ENCODE measurements at places on chromosomes 1 and 21. TPM values are rescaled to one million over a fixed set of nuclear protein-coding genes. Genes with fewer than 3 reads are reported as not detected.
A peak's percentile ranks its signal among the peaks of the same experiment; 100 is the strongest.

- peaks cover 27% of the 10 kb centered on the region for H3K4me1 ChIP-seq
- no peaks in the 10 kb centered on the region for H3K36me3 ChIP-seq
- H3K27me3 ChIP-seq: peaks cover 73% of the 10 kb centered on the region
- DNase-seq: no peak
These were observed 13.5 kb downstream of the CRABP2 start for GRCh38 chr1:156691665-156692440.

DNA sequence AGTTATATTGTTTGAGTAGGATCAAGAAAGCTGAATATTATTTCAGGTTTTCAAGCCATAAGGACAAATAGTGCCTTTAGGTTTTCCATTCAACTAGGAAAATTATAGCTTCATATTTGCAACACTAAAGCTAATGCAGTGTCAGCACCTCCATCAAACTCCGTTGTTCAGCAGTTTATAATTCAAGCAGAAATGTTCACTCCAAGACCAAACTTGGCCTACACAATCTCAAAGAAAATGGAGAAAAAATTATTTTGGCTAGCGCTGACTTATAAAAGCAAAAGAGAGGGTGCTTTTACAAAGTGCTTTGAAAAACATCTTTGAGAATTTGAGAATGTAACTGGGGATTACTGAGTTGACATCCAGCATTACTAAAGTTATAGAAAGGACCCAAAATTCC, 1.4 kb downstream of the SPAG17 start:
- peaks cover 3% of the 10 kb centered on the region for H3K36me3 ChIP-seq
- peaks cover 26% of the 10 kb centered on the region for H3K27me3 ChIP-seq
- no peak overlapping the region for H3K4me3 ChIP-seq

DNA sequence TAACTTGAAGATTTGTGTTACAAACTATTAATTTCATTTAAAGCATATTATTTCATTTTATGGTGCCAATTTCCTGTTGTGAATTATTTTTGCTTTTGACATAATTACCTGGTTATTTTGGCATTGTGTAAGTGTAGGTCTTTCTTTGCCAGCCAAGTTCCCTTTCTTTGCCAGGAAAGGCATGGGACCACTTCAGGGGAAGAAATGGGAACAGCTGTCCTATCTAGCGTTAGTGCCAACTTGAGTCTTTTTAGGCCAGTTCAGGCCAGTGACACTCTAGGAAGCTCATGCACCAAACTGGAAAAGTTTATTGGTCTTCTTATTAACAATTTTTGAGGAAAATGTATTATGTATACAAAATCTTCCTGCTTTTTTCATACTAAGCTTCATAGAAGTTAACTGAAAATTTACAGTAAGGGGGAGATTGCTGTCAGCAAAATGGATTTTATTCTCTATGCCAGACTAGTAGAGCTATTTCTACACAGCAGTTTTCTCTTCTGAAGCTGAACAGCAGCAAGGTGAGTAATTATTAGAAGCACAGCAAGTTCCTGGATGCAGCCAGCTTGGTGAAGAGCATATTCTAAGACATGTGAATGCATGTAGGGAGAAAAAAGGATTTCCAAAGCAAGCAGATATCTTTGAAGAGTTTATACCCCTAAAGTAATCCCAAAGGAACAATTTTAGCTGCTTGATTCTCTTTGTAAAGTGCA, 914.6 kb upstream of the ADGRL4 start:
- H3K36me3 ChIP-seq: no peaks in the 10 kb centered on the region
- no peaks in the 10 kb centered on the region for H3K27me3 ChIP-seq
- H3K4me3 ChIP-seq: no peak overlapping the region
- no peak overlapping the region for H3K27ac ChIP-seq
- no peak for DNase-seq

DNA sequence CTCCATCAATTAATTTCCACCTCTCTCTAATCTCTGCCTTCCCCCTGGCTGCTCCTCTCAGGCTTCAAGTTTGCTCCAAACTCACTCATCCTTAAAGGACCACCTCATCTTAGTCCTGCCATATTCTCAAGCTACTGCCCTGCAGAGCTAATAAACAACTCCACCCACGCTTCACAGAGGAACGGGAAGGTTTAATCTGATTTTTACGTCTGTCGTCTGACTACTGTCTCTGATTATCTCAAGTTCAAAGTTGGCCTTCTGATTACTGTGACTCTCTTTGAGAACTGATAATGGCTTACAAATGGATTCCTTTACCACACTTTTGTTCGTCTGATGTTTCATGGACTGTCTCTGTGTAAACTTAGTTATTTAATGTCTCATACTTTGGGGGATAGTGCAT, 7.6 kb upstream of the CPT2 start:
- no peak overlapping the region for H3K4me3 ChIP-seq
- no peaks in the 10 kb centered on the region for H3K36me3 ChIP-seq
- DNase-seq: no peak
- no peaks in the 10 kb centered on the region for H3K27me3 ChIP-seq

- no peak overlapping the region for H3K27ac ChIP-seq
- H3K36me3 ChIP-seq: no peaks in the 10 kb centered on the region
- no peak overlapping the region for H3K4me3 ChIP-seq
- H3K27me3 ChIP-seq: peaks cover 5% of the 10 kb centered on the region
These were observed 74.2 kb downstream of the PTPN14 start for GRCh38 chr1:214476986-214477870.

- peaks cover 3% of the 10 kb centered on the region for H3K36me3 ChIP-seq
- H3K27ac ChIP-seq: no peak overlapping the region
- H3K4me1 ChIP-seq: no peaks in the 10 kb centered on the region
- no peak for DNase-seq
- H3K4me3 ChIP-seq: no peak overlapping the region
- no peaks in the 10 kb centered on the region for H3K27me3 ChIP-seq
These were observed 165.8 kb downstream of the LYPLAL1 start for GRCh38 chr1:219339466-219339865.

DNA sequence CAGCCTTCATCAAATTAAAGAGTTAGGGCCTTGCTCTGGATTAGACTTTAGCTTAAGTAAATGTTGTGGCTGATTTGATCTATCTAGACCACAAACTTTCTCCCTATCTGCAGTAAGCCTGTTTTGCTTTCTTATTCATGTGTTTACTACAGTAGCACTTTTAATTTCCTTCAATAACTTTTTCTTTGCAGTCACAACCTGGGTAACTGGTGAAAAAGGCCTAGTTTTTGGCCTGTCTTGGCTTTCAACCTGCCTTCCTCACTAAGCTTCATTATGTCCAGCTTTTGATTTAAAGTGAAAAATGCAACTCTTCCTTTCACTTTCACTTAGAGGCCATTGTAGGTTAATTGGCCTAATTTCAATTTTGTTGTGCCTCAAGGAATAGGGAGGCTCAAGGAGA, 12.5 kb upstream of the LPGAT1 start:
- no peaks in the 10 kb centered on the region for H3K27me3 ChIP-seq
- peak overlapping the region; percentile 70 for H3K27ac ChIP-seq
- H3K4me3 ChIP-seq: no peak overlapping the region
- H3K36me3 ChIP-seq: no peaks in the 10 kb centered on the region
- DNase-seq: no peak
- peaks cover 22% of the 10 kb centered on the region for H3K4me1 ChIP-seq

DNA sequence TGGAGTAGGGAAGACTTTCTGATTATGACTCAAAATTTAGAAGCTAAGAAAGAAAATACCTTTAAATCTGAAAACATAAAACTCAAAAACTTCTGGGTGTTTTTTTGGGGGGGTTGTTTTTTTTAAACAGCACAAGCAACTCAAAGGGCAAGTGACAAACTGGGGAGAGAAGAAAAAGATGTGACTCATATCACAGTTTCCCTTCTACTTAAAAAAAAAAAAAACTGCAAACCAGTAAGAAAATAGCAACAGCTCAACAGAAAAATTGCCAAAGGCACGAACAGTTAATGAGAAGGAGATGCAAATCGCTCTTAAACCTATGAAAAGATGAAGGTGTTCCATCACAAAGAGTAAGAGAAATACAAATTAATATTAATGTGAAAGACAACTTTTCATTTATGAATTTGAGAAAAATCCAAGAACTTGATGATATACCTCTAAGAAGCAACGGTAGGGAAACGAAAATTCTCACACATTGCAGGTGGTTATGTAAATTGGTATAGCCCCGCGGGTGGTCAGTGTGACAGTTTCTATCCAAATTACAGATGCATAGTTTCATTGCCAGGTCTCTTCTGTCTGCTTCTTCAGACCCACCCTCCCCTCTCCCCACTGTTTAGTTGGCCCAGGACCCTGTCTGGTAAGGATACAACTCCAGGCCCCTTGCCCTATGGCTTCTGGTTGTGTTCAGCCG, 9.0 kb downstream of the IFNAR2 start:
- peaks cover 54% of the 10 kb centered on the region for H3K36me3 ChIP-seq
- peak overlapping the region; percentile 90 for H3K27ac ChIP-seq
- peaks cover 74% of the 10 kb centered on the region for H3K4me1 ChIP-seq
- H3K4me3 ChIP-seq: peak overlapping the region; percentile 56
- DNase-seq: no peak

The TTLL7 gene
- total RNA-seq: 0.36 TPM
